ENCODE measurements at places on chromosomes 11 and 22. TPM values are rescaled to one million over a fixed set of nuclear protein-coding genes. Genes with fewer than 3 reads are reported as not detected.

Gene FGF19
- 1.4 TPM for total RNA-seq

- DNase-seq: no peak
Observed at GRCh38 chr11:21552911-21553310, 640.0 kb upstream of the ANO5 start.

GRCh38 chr11:73446766-73447165, 70.6 kb downstream of the RELT start:
- DNase-seq: no peak

Gene EMID1
- 8.2 TPM for total RNA-seq

DNA sequence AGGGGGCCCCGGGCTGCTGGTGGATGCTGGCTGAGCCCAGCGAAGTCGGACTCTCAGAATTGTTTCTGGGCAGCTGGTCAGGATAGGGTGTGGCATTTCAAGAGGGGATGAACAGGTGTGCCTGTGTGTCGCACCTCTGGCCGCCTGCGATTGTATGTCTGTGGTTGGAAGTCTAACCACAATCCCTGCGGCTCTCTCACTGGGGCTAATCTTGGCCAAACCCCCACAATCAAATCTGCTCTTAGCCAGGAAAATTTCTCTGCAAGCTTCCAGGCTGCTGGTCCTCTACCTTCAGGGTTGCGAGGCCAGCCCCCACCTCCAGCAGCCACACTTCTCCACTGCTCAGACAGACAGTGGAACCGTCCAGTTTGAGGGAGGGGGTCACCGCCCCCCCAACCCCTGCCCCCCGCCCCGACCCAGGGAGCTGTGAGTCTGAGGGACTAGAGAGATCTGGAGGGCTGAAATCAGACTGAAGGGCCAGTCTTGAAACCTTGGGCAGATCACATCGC, 953 bp downstream of the ATG16L2 start:
- DNase-seq: no peak

GRCh38 chr22:50167689-50168489, 2.6 kb upstream of the PANX2 start:
- no peak for DNase-seq

GRCh38 chr11:70116386-70117065, 38.4 kb downstream of the ANO1 start:
- no peak for DNase-seq

GRCh38 chr11:120089036-120090001, 48.6 kb downstream of the TRIM29 start:
- DNase-seq: no peak

DNA sequence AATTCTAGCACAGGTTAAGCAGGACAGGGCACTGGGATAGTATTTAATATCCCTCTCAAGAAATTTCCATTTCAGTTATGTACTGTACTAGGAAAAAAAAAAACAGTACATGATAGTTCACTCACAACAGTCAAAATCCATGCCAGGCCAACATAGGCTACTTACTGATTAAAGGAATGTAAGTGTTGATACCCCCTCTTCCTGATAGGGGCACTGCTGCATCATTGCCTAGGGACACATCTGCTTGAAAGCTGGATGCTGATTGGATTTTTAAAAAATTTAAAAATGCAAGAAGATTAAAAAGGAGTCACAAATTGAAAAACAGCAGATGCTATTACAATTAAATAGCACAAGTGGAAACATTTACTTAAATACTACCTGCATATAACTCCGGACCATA, 43.4 kb downstream of the APOL5 start:
- no peak for DNase-seq
